Endothelial cell (in vitro differentiated cells): ENCODE measurements at places on chromosomes 5 and 9. TPM values are rescaled to one million over a fixed set of nuclear protein-coding genes. Genes with fewer than 3 reads are reported as not detected.

THG1L gene
- 6.4 TPM for total RNA-seq

DNA sequence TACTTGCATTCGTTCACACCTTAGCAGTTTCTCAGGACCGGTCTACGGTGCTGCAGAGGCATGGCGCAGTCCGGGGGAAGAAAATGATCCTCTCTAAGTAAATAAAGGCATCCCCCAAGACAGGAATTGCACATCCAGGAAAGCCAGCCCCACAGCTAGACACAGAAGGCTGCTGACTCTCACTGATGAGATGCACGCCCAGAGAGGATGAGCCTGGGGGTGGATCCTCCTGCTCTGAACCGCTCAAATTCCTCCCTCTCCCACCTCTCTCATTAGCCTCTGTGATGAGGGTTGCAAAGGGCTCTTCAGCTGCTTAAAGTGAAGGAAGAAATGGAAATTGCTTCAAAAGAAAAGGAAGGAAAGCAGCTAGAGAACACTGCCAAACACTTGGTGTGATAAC is 132.4 kb downstream of the TTLL11 start:
- no peak for DNase-seq

FAM219A gene
- 55.3 TPM for total RNA-seq

DNA sequence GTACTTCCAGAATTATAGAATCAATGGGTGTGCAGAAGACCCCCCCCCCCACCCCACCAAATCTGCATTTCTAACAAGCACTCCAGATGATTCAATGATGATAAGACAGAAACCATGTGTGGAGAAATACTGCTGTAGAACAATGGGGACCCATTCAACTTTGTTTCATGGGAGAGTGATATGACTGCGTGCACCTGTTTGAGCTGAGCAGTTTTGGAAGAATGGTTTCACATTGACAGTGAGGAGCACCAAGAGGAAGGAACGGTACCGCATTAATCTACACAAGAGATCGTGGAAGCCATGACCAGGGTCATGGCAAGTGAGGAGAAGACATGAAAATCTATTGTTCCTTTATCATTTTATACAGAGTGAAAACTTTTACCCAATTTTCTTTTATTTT is 202.7 kb downstream of the CD180 start:
- DNase-seq: no peak

DNA sequence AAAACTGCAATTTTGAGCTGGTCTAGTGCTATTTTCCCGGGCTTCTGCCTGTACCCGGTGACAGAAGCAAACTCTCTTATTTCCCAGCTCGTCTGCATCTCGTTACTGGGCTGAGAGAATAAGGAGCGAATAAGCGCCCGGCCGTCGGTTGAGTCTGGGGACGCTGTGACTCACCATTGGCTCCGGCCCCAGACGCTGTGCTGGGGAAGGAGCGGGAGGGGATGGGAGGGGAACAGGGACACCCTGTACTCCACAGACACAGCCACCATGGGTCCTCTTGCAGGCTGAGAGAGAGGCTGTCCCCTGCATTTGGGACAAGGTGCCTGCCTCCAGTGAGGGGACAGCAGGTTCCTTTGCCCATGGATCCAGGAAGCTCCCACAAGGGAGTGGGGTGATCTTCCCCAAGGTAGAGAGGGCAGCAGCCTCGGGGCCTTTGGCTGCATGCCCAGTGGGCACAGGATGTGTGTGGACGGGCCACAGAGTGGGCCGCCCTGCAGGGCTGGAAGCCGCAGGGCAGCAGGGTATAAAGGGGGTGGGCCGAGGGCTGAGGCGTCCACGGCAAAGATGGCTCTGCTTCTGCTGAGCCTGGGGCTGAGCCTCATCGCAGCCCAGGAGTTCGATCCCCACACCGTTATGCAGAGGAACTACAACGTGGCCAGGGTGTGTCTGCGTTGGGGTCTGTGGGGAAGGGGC is at the start of gene LCN9:
Gene LCN9, plus strand, starts transcription at position 552 of the 693 bp plus-strand sequence. Its CDS starts 13 bp downstream, at position 565.
- no peak for DNase-seq

GRCh38 chr5:93930098-93930497 is 188.7 kb upstream of the POU5F2 start:
- DNase-seq: no peak

DNA sequence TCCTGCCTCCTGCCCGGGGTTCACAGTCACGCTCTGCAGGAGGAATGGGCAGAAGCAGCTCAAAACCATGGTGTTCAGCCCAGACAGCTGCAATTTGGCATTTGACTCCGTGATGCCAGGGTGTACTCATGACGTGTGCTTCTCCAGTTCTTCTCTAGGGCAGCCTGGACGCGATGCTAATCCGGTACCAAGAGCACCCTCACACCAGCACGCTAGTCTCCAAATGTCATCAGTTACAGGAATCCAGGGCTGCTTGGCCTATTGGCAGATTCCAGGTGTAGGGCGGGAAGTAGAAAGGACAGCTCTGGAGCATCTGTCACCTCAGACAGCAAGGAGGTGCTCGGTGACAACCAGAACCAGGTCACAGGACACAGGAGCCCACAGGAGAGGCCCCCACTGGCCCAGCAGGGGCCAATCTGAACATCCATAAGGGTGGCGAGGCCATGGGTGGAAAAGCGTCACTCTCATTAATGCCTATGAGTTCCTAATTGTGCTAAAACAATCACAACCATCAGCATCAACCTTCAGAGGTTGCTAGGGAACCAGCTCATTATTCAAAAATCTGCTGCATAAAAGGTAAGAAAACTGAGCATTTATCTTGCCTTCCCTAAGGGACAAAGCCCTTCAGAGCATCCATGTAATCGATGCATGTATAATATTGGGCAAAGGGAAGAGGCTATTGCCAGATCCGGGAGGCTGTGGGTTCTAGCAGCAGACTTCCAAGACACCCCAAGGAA is 241.9 kb upstream of the IRX4 start:
- no peak for DNase-seq

PCDHA3 gene
- total RNA-seq: 2.6 TPM

- DNase-seq: no peak
These were observed 609.5 kb upstream of the NUDT12 start for GRCh38 chr5:104171958-104172690.

NUTM2G gene
- total RNA-seq: not detected

DNA sequence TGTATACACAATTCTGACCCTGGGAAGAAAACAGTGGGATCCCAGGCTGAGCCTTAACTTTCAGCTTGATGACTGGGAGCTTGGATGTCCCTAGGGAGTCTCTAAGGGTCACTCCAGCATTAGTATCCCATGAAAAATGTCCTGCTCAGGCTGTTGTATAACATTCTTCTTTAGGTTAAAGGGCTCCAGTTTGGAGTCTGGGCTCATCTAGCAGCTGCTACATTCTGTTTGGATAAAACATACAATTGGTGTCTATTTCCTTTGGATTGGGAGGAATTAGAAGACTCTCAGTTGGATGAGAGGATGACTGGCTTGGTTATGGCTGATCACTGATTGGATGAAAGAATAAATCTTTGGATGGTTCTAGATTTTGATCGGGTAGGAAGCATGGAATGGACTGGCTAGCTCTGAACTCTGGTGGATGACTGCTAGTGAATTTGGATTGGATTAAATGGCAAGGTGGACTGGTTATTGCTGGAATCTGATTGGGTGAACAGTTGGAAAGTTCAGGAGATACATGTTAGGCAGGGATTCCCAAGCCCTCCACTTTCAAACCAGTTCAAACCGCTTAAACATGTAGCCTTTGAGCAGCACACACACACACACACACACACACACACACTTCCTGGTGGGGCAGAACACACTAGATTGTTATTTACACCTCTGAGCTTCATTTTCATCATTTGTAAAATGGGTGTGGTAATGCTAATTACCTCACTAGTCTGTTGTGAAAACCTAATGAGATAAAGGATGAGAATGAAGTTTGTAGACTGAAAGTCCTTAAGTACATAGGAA is 7.1 kb upstream of the MYOZ3 start:
- no peak for DNase-seq

ARAP3 gene
- 239 TPM for total RNA-seq
